ENCODE measurements at places on chromosomes 3 and 15.

DNA sequence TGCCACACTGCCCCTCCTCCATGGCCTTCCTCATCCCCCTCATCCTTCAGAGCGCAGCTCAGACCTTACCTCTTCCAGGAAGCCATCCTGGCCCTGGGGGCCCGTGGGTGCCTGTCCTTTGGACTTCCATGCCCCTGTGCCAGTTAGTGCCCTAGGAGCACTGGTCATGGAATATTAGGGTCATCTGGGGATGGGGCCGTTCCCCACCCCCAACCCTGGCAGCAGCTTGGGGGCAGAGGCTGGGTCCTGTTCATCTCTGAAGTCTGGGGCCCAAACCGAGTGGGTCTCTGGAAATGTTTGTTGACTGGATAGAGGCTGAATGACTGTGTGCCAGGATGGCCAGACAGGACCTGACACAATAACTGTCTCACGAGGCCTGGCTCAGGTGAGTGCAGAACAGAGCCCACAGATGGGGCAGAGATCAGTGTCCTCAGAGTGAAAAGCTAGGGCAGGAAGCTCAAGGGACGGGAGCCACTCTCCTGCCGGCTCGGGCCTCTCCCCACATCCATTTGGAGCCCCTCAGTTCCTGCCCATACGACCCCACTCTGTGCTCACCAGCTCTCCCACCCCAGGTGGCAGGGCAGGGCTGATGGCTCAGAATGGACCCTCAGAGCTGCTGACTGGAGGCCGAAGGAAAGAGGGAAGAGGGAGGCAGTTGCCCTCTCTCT lies 62.5 kb downstream of the TLE3 start:
- H3K4me3 ChIP-seq: no peak overlapping the region
- no peaks in the 10 kb centered on the region for H3K27me3 ChIP-seq
- no peak overlapping the region for H3K27ac ChIP-seq
- H3K36me3 ChIP-seq: no peaks in the 10 kb centered on the region

- no peak overlapping the region for H3K27ac ChIP-seq
- no peaks in the 10 kb centered on the region for H3K4me1 ChIP-seq
- DNase-seq: no peak
Observed at GRCh38 chr3:55629432-55629831, 142.3 kb upstream of the WNT5A start.

DNA sequence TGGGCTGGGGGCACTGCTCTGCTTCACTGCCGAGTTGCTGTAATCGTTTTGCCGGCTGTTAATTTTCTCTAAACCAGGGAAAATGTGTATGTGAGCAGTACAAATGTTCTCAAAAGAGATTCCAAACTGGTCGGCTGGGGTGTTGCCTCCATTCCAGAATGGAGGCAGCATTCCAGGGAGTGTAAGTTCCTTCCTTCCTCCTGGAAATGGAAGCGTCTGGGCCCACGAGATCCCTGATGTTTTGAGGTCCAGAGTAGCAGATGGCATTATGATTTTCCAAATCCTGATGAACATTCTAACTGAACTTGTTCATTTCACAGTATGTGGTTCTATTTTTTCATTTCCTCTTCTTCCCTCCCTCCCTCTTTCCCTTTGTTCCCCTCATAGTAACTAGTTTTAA lies 64.4 kb upstream of the SKOR1 start:
- H3K27me3 ChIP-seq: no peaks in the 10 kb centered on the region
- DNase-seq: no peak
- no peak overlapping the region for H3K4me3 ChIP-seq
- no peaks in the 10 kb centered on the region for H3K36me3 ChIP-seq
- no peaks in the 10 kb centered on the region for H3K4me1 ChIP-seq
- no peak overlapping the region for H3K27ac ChIP-seq

GRCh38 chr3:148873270-148873927 lies 8.3 kb downstream of the CPA3 start:
- no peaks in the 10 kb centered on the region for H3K4me1 ChIP-seq
- no peak overlapping the region for H3K27ac ChIP-seq
- DNase-seq: no peak
- H3K4me3 ChIP-seq: no peak overlapping the region

DNA sequence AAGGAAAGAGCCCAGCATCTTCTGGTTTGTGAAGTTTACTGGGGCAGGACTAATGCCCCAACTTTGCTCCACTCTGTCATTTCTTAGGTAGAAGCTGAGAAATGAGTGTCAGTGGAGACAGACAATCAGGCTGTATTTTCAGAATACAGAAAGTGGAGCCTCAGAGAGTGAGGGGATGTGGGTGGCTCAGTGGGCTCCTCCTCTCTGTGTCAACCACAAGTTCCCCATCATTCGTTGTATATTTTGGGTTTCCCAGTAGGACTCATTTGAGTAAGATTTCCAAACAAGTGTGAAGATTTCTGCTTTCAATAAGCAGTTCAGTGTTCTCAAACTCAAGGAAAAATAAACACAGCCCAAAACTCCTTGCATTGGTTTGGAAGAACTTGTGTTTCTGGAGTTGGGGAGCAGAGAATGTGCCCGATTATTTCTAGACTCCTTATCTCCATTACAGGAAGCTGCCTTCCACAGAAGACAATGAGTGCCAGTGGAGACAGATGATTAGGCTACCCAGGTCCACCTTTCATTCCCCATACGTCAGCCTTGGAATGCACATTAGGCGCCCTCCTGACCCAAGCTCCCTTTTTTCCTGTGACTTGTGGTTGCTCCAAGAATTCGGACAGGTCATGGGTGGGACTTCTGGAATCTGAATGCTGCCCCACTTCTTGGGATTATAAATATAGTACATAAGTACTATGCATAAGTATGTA lies 792.1 kb upstream of the LMCD1 start:
- H3K4me3 ChIP-seq: no peak overlapping the region
- H3K36me3 ChIP-seq: no peaks in the 10 kb centered on the region
- H3K27me3 ChIP-seq: no peaks in the 10 kb centered on the region
- no peak overlapping the region for H3K27ac ChIP-seq
- DNase-seq: no peak
- no peaks in the 10 kb centered on the region for H3K4me1 ChIP-seq

DNA sequence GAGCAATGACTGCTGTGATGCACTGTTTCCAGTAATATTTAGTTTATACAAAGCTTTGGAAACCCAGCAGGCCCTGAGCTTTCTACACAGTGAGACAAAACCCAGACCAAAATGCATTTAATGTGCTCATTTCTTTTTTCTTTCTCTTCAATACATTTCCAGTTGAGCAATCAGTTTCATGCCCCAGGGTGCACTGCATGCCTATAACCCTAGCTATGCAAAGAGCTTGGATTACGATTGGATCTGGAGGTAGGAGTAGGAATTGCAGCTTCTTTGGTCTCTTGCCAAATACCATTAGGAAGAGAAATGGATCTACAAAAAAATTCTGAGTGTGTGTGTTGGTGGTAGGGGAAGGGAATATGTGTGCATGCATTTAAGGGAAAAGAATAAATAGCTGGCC lies 1001.4 kb downstream of the SQOR start:
- H3K36me3 ChIP-seq: no peaks in the 10 kb centered on the region
- H3K27ac ChIP-seq: no peak overlapping the region
- no peaks in the 10 kb centered on the region for H3K27me3 ChIP-seq
- no peaks in the 10 kb centered on the region for H3K4me1 ChIP-seq

DNA sequence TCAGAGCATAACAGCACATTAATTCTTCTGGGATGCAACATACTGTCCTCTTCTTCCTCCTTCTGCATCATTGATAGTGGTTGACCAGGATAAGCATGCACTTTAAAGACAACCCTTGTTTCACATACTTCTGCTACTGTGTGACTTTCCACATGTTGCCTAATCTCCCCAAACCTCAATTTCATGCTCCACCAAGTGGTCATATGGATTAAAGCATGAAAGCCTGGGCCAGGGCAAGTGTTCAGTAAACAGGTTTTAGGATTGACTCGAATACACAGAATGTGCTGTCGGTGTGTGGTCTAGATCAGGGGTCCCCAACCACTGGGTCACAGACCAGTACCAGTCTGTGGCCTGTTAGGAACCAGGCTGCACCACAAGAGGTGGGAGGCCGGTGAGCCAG lies 22.5 kb upstream of the BFSP2 start:
- peaks cover 9% of the 10 kb centered on the region for H3K4me1 ChIP-seq
- DNase-seq: no peak
- no peaks in the 10 kb centered on the region for H3K36me3 ChIP-seq

- H3K36me3 ChIP-seq: no peaks in the 10 kb centered on the region
- H3K27ac ChIP-seq: no peak overlapping the region
- H3K27me3 ChIP-seq: no peaks in the 10 kb centered on the region
- DNase-seq: no peak
Observed at GRCh38 chr15:80816049-80816653, 37.0 kb downstream of the CEMIP start.

- no peak overlapping the region for H3K4me3 ChIP-seq
- no peaks in the 10 kb centered on the region for H3K36me3 ChIP-seq
- no peak for DNase-seq
- H3K27ac ChIP-seq: no peak overlapping the region
Observed at GRCh38 chr3:4754180-4755086, 224.8 kb upstream of the BHLHE40 start.

GRCh38 chr3:102791641-102792589 lies 357.1 kb downstream of the ZPLD1 start:
- no peak overlapping the region for H3K27ac ChIP-seq
- no peak overlapping the region for H3K4me3 ChIP-seq
- no peaks in the 10 kb centered on the region for H3K4me1 ChIP-seq
- no peak for DNase-seq
- no peaks in the 10 kb centered on the region for H3K27me3 ChIP-seq

DNA sequence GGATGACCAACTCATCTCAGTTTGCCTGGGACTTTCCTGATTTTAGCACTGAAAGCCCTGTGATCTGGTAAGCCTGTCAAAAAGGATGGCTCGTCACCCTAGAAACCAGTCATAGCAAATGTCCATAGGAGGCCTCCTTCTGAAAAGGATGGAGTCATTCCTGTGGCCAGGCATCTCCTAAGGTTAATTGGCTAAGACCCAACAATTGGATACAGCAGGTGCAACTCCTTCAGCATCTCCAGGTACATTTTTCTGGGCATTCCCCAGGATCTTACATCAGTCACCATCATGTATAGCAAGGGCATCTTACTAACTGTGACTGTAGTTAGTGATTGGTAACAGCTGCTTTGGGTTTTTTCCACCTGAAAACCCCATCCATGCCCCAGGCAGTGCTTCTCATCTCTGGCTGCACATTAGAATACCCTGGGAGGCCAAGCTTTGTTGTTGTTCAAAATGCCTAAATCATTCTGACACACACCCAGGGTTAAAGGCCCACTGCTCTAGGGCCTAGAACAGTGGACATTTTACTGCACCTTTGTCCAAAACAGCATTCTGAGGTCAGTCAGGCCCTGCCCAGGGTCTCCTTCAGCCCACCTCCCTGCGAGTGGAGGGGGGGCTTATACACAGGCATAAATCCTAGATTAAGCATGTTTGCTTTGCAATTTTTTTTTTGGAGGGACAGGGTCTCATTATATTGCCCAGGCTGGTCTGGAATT lies 28.3 kb upstream of the GALNT15 start:
- H3K36me3 ChIP-seq: no peaks in the 10 kb centered on the region
- H3K4me1 ChIP-seq: no peaks in the 10 kb centered on the region
- no peak overlapping the region for H3K4me3 ChIP-seq

- H3K27me3 ChIP-seq: no peaks in the 10 kb centered on the region
- H3K4me3 ChIP-seq: no peak overlapping the region
- no peak overlapping the region for H3K27ac ChIP-seq
Observed at GRCh38 chr3:17820275-17820674, 77.8 kb upstream of the TBC1D5 start.

DNA sequence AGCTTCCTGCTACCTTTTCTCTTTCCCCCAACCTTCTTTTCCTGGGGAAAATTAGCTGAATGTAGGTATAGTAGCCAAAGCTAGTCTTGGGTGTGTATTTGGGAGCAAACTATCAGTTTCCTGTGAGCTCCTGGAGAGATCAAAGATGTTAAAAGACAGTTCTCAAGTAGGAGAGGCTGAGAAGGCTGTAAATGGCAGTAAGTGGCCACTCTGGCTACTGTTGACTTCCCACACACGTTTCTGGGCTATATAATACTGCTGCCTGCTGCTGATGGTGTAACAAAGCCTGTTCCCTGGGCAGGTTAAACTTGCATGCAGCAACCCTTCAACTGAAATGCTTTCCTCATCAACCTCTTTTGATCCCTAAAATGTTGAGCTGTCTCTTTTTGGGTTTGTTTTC lies 27.6 kb downstream of the ARID3B start:
- H3K27me3 ChIP-seq: no peaks in the 10 kb centered on the region
- H3K4me3 ChIP-seq: no peak overlapping the region
- H3K36me3 ChIP-seq: no peaks in the 10 kb centered on the region
- no peak overlapping the region for H3K27ac ChIP-seq

DNA sequence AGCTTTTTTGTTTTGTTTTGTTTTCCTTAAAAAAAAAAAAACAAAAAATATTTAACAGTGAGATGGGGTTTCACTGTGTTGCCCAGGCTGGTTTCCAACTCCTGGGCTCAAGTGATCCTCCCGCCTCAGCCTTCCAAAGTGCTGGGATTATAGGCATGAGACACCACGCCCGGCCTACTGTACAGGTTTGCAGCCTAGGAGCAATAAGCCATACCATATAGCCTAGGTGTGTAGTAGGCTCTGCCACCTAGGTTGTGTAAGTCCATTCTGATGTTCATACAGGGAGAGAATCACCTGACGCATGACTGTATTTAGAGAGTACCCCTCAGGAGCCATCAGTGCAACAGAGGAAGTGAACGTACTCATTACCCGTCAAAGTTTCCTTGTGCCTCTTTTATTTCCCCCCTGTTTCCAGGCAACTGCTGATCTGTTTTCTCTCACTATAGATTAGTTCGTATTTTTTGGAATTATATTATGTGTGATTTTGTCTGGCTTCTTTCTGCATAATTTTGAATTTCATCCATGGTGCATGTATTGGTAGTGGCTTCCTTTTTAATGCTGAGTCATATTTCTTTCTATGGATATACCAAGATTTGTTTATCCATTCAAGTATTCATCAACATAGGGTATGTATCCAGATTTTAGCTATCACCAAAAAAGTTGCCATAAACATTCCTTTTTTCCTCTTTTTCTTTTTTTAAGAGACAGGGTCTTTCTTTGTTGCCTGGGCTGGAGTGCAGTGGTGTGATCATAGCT lies 9.9 kb downstream of the ACAD9 start:
- no peak overlapping the region for H3K4me3 ChIP-seq
- H3K27ac ChIP-seq: no peak overlapping the region
- no peak for DNase-seq
- H3K4me1 ChIP-seq: no peaks in the 10 kb centered on the region
- no peaks in the 10 kb centered on the region for H3K27me3 ChIP-seq

- H3K27me3 ChIP-seq: no peaks in the 10 kb centered on the region
- no peak overlapping the region for H3K4me3 ChIP-seq
- no peak for DNase-seq
- no peaks in the 10 kb centered on the region for H3K4me1 ChIP-seq
Observed at GRCh38 chr3:126518779-126519177, 1.2 kb upstream of the UROC1 start.

Data from right lobe of liver (tissue), 6 donors.